Kidney glomerular epithelial cell (primary cell): ENCODE measurements at places on chromosomes 1 and 21.

- DNase-seq, result no peak
Measured at GRCh38 chr1:19040010-19040680, 83.7 kb upstream of the IFFO2 start.

GRCh38 chr1:202163281-202164270 is 3.2 kb upstream of the PTPN7 start:
- no peak for DNase-seq

DNA sequence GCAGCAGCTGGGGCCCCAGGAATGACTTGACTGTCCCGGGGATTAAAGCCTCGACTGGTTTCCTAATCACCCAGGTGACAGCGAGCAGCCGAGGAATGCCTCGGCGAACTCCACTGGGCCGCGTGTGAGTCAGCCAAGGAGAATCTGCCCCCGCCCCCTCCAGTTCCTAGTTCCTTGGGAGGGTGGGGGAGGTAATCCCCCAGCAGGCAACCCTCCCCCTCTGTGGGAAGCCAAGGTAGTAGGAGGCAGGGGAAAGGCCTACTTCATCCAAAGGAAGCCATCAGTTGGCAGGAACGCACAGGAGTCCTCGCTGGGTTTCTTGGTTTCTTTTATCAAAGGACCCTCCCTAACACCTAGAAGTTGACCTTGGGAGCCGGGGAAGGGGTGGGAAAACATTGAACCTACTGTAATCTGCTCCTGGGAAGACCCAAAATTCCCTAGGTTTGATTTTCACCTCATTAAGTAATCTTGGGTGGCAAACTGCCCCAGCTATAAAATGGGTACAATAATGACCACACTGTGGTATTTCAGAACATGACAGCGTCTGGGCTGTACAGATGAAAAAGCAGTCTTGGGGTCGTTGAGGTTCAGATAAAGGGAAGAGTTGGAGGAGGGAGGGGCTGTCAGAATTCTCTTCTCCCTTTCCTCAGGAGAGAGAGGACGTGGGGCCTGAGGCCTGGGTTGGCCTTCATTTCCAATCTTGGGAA is 1.4 kb downstream of the TENT5B start:
- DNase-seq, result peak; percentile 87

DNA sequence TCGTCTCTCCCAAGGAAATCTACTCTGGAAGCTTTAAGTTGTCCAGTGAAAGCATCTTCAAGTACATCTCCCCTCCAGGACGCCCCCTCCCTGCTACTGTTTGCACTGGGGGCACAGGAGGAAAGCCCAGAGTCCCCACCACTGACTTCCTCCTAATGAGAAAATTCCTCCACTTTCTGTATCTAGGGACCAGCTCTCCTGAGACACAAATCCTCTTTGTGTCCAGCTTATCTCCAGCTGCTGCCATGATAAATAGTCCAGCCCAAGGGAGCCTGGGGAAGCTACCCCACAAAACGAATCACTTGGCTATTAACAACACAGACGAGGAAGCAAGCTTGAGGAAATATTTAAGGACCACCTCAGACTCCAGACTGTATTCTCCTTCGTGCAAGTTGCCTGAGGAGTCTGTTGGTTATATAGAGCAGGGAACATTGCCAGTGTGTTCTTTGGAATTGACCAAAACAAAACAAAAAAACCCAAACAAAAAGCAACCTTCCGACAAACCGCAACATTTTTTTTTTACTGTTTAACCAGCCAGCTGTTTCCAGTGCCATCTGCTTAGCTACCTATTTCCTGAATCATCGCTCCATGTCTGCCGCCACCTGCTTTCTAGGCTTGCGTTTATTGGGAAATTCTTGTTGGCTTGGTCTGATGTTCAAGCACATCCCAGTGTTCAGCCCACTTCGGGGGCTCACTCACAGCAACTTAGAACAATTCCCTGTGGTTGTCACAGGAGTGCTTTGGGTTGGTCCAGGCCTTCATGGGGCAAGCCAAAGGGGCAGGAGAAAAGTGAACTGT is 7.7 kb downstream of the C1orf226 start:
- DNase-seq, result peak; percentile 80
